ENCODE measurements at places on chromosomes 2 and 18. TPM values are rescaled to one million over a fixed set of nuclear protein-coding genes. Genes with fewer than 3 reads are reported as not detected.

Gene CD8B2
- total RNA-seq, result not detected

Gene DRC1
- not detected for total RNA-seq

Gene YWHAQ
- total RNA-seq, result 443 TPM

Gene GNAL
- 8.6 TPM for total RNA-seq

Gene SNED1
- 0.77 TPM for total RNA-seq

Gene PID1
- 24.8 TPM for total RNA-seq

Gene TBR1
- 0.05 TPM for total RNA-seq

Gene MEIS1
- 3.9 TPM for total RNA-seq

Gene TOGARAM2
- not detected for total RNA-seq

Gene KCNE4
- 213 TPM for total RNA-seq

DNA sequence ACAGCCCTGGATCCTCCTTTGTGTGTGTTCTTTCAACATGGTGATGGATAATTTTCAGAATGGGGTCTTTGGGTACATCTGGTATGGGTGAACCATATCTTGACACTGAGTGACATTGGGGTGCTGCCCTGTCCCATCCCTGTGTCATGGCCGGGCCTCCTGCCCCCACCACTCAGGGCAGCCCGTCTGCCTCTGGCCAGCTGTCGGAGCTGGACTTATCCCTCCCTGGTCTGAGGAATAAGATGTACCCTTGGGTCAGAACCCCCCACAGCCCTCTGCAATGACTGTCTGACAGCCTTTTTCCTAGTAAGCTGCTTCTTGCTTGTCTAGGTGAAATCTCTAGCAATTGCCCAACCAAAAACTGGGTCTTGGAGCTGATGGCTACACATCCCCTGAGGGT, 142.9 kb downstream of the SH3RF3 start:
- no peak for DNase-seq

DNA sequence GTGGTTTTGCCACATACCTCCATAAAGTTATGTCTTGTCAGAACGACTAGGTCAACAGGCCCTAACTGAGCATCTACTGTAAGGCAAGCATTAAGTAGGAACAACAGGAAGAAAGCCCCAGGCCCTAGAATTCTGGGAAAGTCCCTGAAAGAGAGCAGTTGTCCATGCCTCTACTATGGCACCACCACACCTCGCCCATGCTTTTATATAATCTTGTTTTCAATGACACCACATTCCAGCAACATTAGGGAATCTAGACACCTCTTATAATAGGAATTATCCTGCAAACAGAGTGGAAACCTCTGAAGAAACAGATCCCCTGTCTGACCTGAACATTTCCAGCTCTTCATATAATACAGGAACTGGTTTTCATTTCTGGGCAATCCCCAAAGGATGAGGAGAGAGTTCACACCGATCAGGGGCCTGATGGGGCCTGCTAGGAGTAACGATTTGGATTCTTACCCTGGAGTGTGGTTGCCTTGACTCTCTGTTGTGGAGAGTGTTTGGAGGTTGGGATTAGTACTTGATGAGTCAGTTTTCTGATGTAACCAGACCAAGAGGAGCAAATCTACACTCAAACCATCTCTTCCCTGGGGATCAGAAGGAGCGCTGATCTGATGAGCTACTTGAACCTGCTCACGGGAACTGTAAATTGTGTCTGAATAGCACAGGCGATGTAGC, 31.9 kb upstream of the CEP68 start:
- DNase-seq, result peak; percentile 21

GRCh38 chr2:67038195-67038594, 358.9 kb upstream of the ETAA1 start:
- no peak for DNase-seq

- no peak for DNase-seq
Measured at GRCh38 chr2:88483200-88483599, 30.7 kb upstream of the FOXI3 start.

- no peak for DNase-seq
Measured at GRCh38 chr2:41943159-41943558, 104.7 kb upstream of the PKDCC start.

DNA sequence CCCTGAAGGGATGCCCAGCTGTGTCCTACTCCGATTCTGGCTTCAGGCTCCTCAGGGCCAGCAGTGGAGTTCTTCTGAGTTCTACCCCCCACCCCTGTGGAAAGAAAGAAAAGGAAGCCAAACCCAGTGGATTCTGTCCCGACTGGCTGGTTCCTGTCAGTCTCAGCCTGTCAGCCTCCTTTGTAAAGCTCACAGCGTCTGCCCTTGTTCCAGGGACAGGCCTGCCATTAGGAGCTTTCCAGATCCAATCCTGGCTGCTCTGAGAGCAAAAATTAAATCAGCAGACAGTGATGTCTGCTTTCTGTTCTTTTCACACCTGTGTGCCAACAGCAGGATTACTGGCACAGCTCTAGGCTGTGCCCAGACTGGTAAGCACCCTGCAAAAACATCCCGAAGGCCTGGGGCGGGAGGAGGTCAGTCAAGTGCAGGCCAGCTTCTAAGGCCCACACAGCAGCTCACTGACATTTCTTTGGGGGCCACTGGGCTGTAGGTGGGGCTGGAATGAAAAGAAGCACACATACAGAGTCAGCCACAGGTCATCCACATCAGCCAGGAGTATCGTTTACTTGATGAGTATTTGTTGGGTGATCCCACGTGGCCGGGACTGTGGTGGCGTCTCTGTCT, 69.1 kb downstream of the EHD3 start:
- peak; percentile 33 for DNase-seq

DNA sequence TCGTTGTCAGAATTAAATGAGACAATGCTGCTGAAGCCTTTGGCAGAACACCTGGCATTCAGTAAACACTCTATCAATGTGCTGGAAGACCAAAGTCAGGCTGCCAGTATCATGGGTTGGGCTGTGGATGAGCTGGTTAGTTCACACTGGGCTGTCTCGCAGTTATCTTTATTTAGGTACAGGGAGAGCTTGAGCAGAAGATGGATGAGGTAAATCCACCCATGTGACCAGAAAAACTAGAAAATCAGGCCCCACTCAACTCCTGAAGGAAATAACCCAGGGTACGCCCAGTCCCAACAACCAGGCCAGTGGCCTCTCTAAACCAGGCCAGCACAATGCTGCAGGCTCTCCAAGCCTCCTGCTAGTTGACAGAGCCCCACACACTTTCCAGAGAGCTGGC, 330.3 kb downstream of the TNS1 start:
- no peak for DNase-seq

DNA sequence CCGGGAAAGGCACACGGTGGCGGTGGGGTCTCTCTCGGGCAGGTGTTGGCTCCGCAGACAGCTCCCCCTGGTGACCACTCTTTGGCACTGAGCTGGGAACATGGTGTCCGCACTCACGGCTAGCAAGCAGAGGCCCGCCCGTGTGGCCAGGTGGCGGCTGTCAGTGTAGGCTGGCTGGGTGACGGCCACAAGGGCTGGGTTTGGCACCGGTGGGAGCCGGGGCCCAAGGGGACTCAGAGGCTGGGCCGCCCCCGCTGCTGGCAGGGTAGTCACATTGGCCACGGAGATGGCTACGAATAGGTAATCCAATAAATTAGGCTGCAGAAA, 1071.7 kb downstream of the RPIA start:
- DNase-seq, result no peak

DNA sequence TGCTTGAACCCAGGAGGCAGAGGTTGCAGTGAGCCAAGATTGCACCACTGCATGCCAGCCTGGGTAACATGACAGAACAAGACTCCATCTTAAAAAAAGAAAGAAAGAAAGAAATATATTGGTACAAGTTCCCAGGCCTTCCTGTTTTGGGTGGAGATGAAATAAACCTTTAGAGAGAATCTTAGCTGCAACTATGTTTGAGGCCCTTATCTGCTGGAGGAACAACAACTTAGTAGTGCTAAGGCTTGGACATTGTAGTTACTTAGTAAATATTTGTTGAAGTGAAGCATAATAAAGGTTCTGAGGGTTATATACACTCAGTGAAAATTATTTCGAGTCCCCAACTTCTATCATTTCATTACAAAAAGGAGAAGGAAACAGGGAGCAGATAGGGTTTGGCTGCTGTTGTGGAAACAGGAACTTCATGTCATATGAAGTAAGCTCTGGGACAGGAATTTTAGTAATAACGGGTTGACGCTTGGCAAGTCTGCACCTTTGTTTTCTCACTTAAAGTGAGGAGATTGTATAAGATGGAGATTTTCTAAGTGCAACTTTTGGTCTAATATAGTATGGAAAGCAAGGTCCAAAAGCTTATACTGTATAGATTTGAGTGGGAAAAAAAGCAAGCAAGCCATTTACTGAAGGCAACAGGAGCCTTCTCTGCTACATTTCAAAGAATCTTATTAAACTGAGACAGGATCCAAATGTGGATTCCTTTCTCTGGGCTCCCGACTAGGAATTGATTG, 40.0 kb upstream of the AGPS start:
- DNase-seq, result no peak

DNA sequence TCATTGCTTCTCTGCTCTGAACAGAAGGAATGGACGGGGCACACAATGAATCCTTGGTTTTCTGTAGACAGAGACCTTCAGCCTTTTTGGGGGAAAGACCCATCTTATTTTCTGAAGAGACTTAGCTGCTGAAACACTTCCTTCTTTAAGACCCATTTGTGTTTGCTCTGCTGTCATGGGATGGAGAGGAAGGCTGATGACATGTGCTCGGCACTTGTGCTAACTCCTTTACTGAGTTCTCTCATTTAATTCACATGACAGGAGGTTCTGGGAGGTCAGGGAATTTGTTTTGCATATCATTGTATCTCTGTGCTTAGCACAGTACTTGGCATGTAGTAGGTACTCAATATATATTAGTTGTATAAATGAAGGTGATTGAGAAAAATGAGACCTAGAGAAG, 39.0 kb downstream of the OXER1 start:
- DNase-seq, result no peak

- no peak for DNase-seq
Measured at GRCh38 chr2:157439824-157440186, 4.1 kb downstream of the CYTIP start.

GRCh38 chr18:59696311-59697235, 650 bp downstream of the CCBE1 start:
- DNase-seq, result no peak

DNA sequence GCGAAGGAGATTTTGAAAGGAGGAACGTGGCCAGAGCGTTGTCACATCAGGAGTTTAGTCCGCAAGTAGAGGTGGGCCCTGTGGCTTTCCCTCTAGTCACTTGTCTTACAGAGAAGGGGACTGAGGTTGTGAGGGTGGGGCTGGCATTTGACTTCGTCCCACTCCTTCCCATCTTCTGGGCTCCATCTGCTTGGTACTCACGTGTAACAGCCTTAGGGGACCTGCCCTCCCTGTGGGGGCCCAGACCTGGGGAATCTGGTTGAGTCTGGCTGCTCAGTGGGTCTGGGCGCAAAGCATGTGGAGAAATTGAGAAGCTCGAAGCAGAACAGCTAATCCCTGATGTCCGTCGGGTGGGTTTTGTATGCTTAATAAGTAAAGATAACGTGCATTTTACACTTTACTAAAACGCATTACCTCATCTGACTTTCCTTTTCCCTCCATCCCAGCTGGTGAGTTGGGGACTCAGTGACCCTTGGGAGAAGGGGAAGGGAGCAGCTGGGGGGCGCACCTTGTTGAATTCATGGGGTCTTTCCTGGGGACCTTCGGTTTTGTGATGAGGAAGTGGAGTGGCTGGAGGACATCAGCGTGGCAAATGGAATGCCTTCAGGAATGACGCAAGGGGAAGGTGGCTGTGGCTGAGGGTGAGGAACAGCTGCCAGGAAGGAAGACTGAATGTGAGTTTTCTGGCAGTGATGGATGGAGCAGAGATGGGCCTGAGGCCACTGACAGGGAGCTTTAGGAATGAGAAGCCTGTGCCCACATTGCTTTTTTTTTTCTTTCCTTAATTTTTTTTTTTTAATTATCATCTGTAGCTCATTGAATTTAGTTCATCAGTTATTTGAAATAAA, 44.8 kb downstream of the ASAP2 start:
- DNase-seq, result peak; percentile 79

GRCh38 chr2:199646439-199646838, 188.7 kb upstream of the SATB2 start:
- no peak for DNase-seq

DNA sequence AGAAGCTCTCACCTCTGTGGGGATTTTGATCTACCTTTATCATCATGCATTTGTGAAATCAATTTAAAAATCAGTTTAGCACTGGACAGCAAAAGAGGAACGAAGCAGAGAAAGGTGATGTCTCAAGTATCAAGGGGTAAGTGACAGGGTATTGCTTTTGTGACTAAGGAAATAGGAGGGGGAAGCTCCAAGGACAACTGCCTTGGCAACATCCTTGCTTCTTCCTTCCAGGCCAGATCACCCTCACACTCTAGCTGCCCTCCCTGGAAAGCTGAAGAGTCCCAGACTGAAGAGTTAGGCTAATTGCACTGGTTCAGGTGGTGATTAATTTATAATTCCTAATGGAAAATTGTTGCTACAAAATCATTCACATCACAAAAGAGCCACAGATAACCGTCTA, 859.1 kb upstream of the ACVR2A start:
- DNase-seq, result no peak

DNA sequence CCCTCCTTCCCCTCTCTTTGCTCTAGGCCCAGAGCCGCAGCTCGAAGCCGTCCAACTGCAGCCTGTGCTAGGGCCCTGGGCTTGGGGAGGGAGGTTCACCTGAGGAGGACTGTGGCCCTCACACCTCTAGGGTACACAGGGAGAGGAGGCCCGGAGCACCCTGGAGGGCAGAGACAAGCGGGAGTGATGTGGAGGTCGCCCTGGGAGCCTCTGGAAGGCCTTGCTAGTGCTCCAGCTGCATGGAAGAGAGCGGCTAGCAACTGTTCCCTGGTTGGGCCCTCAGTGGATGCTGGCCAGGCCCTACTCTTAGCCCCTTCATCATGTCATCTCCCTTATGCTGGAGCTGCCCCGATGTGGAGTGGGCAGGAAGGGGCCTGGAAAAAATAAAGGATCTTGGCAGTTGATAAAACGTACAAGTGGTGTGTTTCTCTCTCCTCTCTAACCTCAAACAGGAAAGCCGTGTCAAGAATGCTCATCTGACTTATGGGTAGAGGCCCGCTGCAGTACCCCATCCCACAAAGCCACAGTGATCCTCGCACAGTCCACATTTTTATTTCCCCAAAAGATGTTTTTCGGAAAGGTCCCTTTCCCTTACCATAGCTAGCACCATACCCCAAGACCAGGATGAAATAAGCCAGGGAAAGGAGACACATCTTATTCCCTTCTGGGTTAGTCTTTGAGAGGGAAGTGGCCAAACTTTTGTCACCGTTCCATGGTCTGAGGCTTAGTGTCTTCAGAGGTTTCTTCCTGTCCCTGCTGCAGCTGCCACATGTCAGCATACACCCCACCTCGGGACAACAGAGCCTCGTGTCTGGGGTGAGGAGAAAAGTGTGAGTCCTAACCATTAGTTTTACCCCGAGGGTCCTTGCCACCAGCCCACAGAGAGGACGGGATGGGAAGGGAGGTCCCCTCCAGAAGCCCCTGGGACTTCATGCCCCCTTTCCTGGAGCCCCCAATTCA, 2.9 kb downstream of the ZFAND2B start:
- DNase-seq, result no peak

GRCh38 chr2:207073412-207073800, 92.3 kb downstream of the KLF7 start:
- DNase-seq, result no peak

DNA sequence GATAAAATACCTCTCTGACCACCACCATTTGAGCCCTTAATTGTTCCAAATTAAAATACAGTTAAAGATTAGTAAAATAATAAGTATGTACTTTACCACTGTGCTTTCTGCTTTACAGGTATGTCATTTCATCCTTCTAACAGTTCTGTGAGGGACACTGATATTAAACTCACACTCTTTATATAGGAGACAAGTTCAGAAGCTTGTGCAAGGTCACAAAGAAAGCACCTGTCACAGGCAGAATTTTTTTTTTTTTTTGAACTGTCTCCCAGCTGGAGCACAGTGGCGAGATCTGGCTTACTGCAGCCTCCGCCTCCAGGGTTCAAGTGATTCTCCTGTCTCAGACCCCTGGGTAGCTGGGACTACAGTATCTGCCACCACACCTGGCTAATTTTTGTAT, 21.6 kb upstream of the GPR75 start:
- no peak for DNase-seq

All from NCI-H460 (cell line).